ENCODE measurements at places on chromosomes 1 and 21.

DNA sequence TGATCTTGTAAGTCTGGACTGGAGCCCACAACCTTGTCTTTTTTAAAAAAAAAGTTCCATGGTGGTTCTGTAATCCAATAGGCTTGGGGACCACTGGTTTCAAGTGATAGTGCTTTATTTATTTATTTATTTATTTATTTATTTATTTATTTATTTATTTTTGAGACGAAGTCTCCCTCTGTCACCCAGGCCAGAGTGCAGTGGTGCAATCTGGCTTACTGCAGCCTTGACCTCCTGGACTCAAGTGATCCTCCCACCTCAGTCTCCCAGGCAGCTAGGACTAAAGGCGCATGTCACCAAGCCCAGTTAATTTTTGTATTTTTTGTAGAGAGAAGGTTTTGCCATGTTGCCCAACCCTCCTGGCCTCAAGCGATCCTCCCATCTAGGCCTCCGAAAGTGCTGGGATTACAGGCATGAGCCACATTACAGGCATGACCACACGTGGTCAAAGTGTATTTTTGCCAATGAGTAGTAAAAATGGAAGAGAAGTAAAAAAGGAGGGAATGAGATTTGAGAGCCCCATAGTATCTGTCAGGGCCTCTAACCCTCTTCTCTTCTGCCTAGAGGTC lies 44.8 kb upstream of the ARHGAP29 start:
- DNase-seq: no peak

DNA sequence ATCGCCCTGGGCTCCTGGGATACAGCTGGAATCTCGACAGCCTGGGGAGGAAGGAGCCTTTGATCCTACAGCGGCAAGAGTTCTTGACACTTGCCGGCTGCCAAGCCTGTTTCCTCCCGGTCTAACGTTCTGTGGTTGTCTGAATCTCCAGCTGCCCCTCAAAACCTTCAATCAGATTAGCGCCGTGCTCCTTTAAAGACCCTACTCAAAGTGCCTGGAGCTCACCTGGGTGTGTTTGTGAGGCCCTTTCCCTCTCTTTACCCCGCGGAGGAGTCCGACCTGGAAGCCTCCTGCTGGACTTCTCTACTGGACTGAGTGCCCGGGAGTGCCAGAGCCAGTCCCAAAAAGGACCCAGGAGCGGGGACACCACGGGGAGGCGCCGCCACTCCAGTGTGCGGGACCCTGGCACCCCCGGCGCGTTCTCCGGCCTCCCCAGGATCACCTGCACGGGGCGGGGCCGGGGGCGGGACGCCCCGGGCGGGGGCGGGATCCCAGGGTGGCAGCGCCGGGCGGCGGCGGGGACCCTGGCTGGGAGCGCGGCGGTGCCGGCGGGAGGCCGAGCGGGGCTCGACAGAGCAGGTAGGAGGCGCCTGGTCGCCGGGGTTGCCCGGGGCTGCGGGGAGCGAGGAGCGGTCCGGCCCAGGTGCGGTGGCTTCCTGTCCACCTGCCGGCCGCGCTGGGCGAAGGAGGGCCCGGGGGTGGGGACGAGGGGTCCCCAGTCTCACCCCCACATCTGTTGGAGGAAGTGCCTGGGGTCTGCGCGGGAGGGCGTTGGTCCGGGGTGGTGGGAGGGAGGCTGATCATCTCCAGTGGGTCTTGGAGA lies at the start of gene NCMAP:
NCMAP (plus strand) TSS at position 497 of the 823 bp plus-strand sequence. CDS start 39,344 bp downstream, outside the sequence.
- DNase-seq: peak; percentile 45

DNA sequence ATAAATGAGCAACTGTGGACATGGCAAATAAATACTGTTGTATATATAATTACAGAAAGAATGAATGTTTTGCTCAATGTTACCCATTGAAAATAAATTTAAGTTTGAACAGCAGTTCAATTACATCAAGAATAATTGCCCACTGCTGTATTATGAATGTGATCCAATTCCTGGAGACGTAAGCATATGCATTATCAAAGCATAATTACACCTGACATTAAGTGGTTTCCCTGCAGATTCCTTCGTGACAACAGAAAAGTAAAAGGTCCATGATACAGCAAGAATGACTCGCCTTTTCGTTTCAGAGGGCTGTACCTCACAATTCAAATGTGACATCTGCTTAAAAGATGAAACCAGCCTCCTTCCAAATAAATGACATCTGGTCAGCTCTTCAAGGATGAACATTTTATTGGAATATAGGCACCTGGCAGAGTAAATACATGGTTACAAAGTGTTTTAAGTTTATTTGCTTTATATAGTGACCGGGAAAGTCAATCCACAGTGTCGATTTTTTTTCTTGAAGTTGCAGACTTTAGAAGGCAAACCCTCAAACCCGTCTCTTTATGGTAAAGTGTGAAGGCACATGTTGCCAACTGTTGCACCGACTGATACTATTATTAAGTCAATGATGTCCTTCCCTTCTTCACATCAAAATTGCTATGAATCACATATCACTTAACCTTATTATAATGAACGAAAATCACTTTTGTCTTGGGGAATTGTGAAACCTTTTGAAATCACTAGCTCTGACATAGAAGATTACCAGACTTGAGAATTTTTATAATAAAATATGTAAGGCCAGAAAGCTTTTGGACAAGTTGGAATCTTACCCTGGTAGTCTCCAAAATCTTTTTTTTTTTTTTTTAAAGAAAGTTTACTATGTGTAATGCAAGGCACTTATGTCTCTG lies 36.2 kb upstream of the EDEM3 start:
- DNase-seq: no peak

- DNase-seq: no peak
Measured at GRCh38 chr1:163709636-163710035, 387.9 kb downstream of the NUF2 start.

- no peak for DNase-seq
Measured at GRCh38 chr1:17696417-17697301, 58.5 kb upstream of the ACTL8 start.

- DNase-seq: no peak
Measured at GRCh38 chr1:65469889-65470340, 49.4 kb downstream of the LEPR start.

GRCh38 chr1:201719812-201720521 lies 109.0 kb upstream of the IPO9 start:
- DNase-seq: no peak

GRCh38 chr21:29295066-29295650 lies 3.6 kb upstream of the BACH1 start:
- peak; percentile 11 for DNase-seq

DNA sequence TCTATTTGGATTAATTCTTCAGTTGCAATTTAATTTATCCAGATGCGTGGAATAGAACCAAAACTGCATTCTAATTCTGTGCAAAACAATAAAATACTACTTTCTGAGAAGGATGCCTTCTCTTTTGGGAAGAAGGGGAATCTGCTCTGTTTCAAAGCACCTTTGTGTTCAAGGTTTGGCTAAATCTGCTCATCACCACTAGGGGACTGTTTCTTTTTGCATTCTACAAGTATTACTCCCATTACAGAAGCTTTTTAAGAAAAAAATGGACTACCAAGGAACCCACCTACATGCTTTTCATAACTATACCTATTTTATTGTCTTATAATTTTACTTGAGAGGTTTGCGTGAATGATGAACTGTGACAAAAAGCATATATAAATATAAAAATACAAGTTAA lies 18.2 kb downstream of the MRPS6 start:
- no peak for DNase-seq

DNA sequence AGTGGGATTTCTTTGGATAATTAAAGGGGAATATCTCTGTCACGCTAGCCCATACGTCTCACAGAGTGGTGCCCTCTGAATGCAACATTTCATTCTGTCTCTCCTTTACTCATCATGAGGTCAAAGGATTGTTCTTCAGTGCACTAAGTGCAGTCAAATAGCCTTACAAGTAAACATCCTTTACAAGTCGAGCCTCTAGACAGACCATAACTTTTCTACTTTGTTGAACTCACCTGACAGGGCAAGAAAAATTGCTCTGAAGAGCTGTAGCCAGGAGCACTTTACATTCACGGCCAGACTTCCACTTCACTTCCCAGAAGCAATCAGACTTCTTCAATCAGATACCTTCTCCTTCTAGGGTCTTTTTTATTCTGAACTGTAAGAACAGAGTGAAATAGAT lies 768.0 kb upstream of the TMPRSS15 start:
- DNase-seq: no peak

DNA sequence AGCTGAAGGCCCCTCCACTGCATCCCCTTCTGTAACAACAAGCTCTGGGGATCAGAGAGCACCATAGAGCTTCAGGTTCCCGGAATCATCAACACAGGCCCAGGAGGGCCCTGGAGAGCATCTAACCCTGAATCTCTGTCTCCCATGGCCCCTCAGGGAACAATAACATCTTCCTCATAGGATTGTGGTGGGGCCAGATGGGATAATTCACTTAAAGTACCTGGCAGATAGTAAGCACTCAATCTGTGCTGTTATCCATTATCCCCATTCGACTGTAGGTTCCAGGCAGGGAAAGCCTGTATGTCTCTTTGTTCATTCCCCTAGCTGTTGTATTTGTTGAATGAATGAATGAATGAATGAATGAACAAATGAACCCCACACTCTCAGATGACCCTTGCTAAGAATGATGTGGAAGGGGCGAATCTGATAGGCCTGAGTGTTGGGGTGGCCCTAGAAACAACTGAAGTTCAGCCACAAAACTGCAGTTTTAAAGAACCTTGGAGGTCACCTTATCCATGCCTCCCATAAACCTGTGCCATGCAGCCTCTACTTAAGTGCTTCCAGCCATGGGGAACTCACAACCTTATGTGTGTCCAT lies 14.5 kb downstream of the LAPTM5 start:
- no peak for DNase-seq

- no peak for DNase-seq
Measured at GRCh38 chr1:78541479-78541878, 50.7 kb downstream of the PTGFR start.

GRCh38 chr1:33298623-33299277 lies 22.1 kb downstream of the A3GALT2 start:
- DNase-seq: peak; percentile 62

DNA sequence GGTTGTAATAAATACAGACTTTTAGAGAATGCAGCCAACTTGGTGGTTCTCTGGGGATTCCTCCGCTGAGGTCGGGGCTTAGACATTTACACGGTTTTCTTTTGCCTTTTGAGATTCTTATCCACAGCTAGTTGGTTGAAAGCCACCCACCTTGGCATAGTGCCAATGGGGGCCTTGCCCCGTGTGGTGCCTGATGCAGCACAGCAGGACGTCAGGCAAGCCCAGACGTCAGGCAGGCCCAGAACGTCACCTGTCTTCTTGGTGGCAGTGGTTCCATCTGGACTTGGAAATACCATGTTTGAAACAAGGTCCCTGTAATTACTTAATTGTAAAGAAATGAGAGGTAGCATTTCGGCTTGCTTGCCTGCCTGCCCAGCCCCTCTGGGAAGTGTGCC lies 78.5 kb downstream of the GALNT2 start:
- DNase-seq: no peak

- DNase-seq: no peak
Measured at GRCh38 chr1:161200992-161201835, 953 bp upstream of the NDUFS2 start.

GRCh38 chr1:203124011-203124410 lies 3.5 kb upstream of the ADORA1 start:
- DNase-seq: no peak

DNA sequence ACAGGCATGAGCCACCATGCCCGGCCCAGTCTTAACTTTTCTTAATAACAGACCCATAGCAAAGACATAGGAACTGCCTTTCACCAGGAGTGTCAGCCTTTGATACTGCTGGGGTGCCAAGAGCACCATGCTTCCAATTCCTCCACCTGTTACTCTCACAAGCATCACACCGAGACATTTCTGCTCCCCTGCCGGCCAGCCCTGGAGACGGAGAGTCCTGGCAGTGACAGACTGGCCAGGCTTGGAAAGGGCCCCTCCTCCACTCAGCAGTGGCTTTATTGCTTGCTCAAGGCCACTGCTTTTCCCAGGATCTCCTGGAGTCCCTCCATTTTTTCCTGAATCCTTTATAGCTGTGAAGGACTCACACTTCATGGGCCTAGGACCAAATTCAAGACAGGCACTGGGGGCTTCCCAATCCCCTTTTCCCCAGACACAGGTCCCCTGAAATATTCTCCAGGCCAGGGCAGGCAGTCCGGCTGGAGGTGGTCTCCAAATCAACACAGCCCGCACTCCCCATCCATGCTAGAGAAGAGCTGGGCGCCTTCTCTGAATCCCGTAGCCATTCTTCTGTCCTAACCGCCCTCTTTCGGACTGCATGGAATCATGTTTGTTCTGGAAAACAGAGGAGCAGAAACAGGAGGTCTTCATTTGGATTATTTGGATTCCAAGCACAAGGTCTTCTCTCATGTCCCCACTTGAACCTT lies 25.5 kb upstream of the PTPRF start:
- DNase-seq: no peak

- no peak for DNase-seq
Measured at GRCh38 chr21:25925064-25925800, 190.5 kb downstream of the GABPA start.

- DNase-seq: no peak
Measured at GRCh38 chr1:82225421-82226185, 424.9 kb downstream of the ADGRL2 start.

DNA sequence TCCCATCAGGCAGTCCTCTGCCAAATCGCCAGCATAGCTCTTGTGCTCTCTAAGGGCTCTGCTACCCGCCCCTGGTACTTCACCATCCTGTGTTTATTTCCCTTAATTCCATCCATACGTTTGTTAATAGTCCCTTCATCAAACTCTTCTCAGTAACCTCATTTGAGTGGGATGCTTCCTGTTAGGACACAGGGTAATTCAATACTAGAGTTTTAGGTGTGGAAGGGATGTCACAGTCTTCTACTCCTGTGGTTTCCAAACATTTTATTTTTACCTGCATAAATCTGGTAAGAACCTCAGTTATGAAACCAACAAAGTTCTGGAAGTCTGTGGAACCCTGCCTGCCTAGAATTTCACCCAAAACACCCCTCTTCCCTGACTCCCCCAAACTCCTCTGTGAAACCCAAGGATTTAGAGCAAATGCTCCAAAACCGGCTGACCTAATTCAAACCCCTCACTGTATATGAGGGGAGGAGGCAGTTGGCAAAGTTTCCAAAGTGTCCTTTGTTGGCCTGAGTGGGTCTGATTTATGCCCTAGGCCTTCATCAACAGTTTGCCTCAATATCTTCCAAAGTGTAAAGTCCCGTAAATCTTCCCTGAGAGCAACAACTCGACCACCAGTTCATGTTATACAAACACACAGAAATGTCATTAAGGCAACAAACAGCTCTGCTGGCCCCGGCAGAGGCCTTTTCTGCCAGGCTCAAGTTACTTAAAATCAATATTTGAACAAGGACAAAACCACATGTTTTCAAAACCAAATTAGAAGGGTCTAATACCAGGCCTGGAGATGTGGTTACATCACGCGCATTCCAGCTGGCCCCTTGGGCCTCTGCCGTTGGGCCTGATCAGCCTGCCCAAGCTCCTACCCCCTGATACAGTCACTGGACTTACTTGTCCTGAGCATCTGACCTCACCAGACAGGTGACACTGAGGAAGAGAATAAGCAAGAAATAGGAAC lies 82.4 kb upstream of the FGGY start:
- no peak for DNase-seq

DNA sequence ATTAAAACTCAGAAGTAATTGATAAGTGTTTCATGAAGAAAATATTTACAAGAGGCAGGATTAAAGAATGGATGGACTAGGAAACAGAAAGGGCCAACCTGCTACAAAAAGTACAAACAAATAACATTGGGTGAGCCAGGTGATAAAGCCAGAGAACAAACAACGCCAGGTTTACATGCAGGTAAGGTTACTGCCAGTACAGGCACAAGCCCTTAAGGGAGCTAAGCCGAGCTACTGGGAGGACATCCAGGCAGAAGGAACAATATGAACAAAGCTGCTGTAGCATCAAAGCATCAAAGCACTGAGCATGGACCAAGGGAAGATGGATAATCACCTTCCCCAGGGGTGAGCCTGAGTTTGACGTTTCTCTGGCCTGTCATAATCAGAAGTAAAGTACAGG lies 380.7 kb downstream of the SEC16B start:
- DNase-seq: no peak

All from CD8-positive, alpha-beta memory T cell (primary cell).